CD4-positive, alpha-beta memory T cell (primary cell): ENCODE measurements at places on chromosomes 2 and 18. TPM values are rescaled to one million over a fixed set of nuclear protein-coding genes. Genes with fewer than 3 reads are reported as not detected.

DNA sequence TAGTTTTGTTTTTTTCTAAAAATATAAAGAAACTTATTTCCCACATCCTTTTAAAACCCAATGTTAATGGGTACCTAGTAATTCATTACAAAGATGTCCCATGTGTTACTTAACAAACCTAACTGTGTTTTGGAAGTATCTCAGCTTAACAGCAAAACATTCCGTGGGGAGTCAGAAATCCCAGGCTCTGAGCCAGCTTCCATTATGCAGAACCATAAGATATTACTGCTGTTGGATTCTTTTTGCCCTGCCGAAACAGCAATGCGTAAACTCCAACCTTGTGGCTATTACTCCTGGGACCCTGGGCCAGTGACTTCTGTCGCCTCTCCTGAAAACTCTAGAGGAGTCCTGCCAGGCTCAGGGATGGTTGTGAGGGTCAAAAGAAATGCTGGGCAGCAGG is 174.1 kb downstream of the UXS1 start:
- DNase-seq = no peak
- H3K27ac ChIP-seq = no peak overlapping the region
- H3K36me3 ChIP-seq = no peaks in the 10 kb centered on the region
- no peak overlapping the region for H3K4me3 ChIP-seq
- no peaks in the 10 kb centered on the region for H3K4me1 ChIP-seq

DNA sequence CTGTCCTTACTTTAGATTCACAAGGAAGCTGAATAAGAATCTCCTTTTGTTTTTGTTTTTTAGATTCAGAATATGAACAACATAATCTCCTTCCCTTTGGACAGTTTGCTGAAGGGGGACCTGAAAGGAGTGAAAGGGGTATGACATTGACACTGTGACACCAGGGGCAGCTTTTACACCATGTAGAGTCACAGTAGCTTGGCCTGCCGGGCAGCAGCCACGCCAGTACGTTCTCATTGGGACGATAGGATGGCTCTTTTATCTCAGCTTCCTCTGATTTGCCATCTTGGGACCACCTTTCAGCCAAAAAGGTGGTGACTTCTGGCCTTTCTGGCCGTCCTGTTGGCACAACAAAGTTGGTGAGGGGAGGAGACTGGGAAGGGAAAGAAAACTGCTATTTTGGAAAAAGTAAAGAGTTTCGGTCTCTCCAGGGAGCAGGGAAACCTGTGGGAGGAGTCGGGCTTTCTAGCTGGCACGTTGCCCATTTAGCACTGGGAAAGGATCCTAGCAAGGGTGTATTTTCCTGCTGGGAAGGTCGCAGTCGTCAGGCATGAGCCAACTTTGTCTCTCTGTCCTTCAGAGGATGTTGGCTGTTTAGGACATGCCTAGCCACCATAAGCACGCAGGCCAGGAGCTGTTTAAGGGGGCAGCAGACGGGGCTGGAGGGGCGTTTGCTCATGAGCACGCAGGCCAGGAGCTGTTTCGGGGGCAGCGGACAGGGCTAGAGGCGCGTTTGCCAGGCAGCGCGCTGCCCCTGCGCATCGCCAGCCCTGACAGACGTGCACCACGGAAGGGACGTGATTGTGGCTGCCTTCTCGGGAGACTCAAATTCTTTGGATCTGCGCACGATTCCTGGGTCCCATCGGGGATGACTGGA is 104.6 kb downstream of the ITGB1BP1 start:
- no peaks in the 10 kb centered on the region for H3K4me1 ChIP-seq
- no peaks in the 10 kb centered on the region for H3K27me3 ChIP-seq
- no peak overlapping the region for H3K27ac ChIP-seq
- no peak for DNase-seq
- H3K4me3 ChIP-seq = no peak overlapping the region

DNA sequence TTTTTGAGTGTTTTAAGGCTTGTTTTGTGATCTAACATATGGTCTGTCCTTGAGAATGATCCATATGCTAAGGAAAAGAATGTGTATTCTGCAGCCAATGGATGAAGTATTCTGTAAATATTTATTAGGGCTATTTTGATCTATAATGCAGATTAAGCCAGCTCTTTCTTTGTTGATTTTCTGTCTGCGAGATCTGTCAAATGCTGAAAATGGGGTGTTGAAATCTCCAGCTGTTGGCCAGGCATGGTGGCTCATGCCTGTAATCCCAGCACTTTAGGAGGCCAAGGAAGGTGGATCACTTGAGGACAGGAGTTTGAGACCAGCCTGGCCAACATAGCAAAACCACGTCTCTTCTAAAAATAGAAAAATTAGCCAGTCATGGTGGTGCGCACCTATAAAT is 132.7 kb downstream of the DIS3L2 start:
- no peaks in the 10 kb centered on the region for H3K27me3 ChIP-seq
- H3K4me1 ChIP-seq = no peaks in the 10 kb centered on the region
- no peak overlapping the region for H3K4me3 ChIP-seq
- H3K27ac ChIP-seq = no peak overlapping the region
- no peak for DNase-seq

- no peaks in the 10 kb centered on the region for H3K4me1 ChIP-seq
- H3K4me3 ChIP-seq = no peak overlapping the region
- DNase-seq = no peak
- no peaks in the 10 kb centered on the region for H3K36me3 ChIP-seq
- H3K27me3 ChIP-seq = peaks cover 8% of the 10 kb centered on the region
Measured at GRCh38 chr2:85110991-85111560, 22.1 kb upstream of the TCF7L1 start.

- no peaks in the 10 kb centered on the region for H3K27me3 ChIP-seq
- no peaks in the 10 kb centered on the region for H3K36me3 ChIP-seq
- no peaks in the 10 kb centered on the region for H3K4me1 ChIP-seq
Measured at GRCh38 chr18:68734308-68734707, 19.4 kb upstream of the TMX3 start.

- no peaks in the 10 kb centered on the region for H3K36me3 ChIP-seq
- H3K4me3 ChIP-seq = no peak overlapping the region
- peaks cover 15% of the 10 kb centered on the region for H3K4me1 ChIP-seq
- H3K27ac ChIP-seq = no peak overlapping the region
Measured at GRCh38 chr2:74573747-74574562, 19.4 kb downstream of the DOK1 start.

DNA sequence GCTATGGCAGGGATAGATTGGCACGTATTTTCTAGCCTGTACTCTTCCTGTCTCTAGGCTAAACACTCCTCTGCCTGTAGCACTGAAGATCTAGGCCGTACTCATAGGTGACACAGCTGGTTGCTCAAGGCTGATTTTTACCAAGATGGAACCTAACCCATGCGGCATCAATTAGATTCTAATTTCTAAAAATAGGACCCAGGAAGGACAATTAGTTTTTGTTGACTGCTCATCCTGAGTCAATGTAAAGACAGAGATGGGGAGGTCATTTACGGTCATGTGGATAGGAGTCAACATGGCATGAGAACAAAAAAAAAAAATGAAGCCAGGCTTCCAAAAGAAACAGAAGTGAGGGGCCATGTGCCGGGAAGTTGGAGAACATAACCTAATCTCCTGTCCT is 360.7 kb upstream of the ETAA1 start:
- no peaks in the 10 kb centered on the region for H3K4me1 ChIP-seq
- no peak overlapping the region for H3K27ac ChIP-seq
- DNase-seq = no peak
- no peaks in the 10 kb centered on the region for H3K36me3 ChIP-seq
- H3K4me3 ChIP-seq = no peak overlapping the region

GRCh38 chr2:216632952-216633615 is at the start of gene IGFBP2:
IGFBP2 (plus strand) TSS chr2:216633420; CDS start chr2:216633524, 104 bp downstream.
- H3K4me3 ChIP-seq = no peak within 1 kb of the TSS
- H3K27ac ChIP-seq = no peak within 1 kb of the TSS
- no peaks in the 10 kb centered on the region for H3K36me3 ChIP-seq
- DNase-seq = no peak
- H3K4me1 ChIP-seq = no peaks in the 10 kb centered on the region

DNA sequence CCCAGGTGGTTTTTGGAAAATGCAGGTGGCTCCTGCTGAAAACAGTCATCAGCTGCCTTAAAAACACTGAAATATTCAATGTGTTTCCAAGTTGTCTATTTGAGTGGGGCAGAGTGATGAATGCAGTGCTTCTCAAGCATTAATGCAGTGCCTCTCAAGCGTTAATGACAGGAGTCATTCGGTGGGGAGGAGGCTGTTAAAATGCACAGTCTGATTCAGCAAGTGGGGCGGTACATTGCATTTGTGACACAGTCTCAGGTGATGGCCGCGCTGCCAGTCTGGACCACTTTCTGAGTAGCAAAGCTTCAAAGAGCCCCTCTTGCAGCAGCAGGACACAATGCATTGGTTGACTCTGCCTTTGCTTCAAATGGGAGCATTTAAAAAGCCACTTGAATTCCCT is 231.4 kb upstream of the RGPD4 start:
- no peaks in the 10 kb centered on the region for H3K4me1 ChIP-seq
- DNase-seq = no peak
- H3K36me3 ChIP-seq = no peaks in the 10 kb centered on the region
- H3K27me3 ChIP-seq = no peaks in the 10 kb centered on the region

- no peak overlapping the region for H3K4me3 ChIP-seq
- no peak overlapping the region for H3K27ac ChIP-seq
- H3K36me3 ChIP-seq = no peaks in the 10 kb centered on the region
- no peaks in the 10 kb centered on the region for H3K27me3 ChIP-seq
Measured at GRCh38 chr2:195363496-195363895, 293.5 kb upstream of the SLC39A10 start.

DNA sequence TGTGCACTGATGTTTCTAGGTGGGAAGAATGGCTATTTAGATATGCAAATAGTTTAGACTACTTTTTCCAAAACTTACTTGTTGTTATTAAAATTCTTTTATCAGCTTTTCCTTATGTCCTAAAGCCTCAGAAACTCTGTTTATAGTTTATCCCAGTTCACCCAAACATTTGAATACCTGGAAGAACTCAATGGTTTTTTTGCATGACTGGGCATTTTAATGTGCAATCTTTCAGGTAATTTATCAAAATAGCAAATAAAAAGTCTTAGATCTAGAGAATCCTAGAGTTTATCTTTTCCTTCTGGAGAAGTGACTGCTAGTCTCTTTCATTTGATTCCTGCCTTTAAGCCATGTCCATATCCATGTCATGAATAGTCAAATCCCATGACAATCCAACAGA is 9.6 kb upstream of the ADAM23 start:
- DNase-seq = no peak
- no peaks in the 10 kb centered on the region for H3K4me1 ChIP-seq
- peaks cover 4% of the 10 kb centered on the region for H3K27me3 ChIP-seq
- H3K27ac ChIP-seq = no peak overlapping the region
- H3K36me3 ChIP-seq = no peaks in the 10 kb centered on the region

Gene UGT1A3
- not detected for total RNA-seq

Gene TFCP2L1
- 0.06 TPM for total RNA-seq

Gene CFC1
- total RNA-seq = not detected
